ENCODE measurements at places on chromosomes 16 and 17.

DNA sequence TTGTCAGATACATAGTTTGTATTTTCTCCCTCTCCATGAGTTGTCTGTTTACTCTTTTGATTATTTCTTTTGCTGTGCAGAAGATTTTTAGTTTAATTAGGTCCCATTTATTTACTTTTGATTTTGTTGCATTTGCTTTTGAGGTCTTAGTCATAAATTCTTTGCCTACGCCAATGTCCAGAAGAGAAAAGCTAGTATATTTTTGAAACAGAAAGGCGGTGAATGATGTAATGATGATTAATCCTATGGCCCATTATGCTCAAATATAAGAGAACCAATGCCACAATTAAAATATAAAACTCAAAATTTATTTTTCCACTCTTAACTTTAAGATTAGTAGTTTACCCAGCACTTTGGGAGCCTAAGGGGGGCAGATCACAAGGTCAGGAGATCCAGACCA is 59.8 kb upstream of the SMIM36 start:
- DNase-seq = no peak

- no peak for DNase-seq
Measured at GRCh38 chr16:84319146-84319760, 24.6 kb downstream of the WFDC1 start.

DNA sequence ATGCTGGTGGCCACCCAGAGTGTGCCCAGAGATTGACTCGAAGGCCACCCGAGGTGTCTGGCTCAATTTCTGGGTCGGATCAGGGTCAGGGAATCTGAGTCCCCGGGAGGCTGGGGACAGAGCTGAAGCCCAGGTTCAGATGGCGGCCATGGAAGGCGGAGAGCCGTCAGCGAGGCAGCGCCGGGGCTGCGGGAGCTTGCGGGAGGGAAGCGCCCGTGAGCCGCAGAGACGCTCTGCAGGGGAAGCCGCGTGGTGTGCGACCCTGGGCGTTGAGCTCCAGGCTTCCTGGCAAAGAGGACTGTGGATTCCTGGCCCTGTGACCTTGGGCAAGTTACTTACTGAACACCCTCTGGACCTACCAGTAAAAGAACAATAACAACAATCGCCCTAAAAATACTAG is 518 bp upstream of the SPATA22 start:
- no peak for DNase-seq

DNA sequence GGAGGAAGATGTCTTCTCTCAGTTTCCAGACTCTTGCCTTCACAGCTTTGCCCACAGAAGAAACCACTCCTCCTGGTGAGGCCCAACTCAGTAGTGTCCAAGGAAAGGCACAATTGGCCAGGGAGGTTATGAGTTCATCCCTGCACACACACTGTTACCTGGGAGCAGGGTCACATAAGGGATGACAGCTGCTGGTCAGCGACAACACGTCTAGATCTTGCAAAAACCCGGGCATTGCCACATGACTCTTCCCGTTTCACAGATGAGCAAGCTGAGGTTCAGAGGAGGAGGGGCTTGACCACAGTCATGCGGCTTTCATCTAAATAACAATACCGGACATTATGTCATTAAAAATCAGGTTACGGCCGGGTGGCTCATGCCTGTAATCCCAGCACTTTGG is 186.0 kb downstream of the COPRS start:
- DNase-seq = no peak

GRCh38 chr17:70677783-70678647 is 508.7 kb downstream of the KCNJ2 start:
- DNase-seq = no peak

- no peak for DNase-seq
Measured at GRCh38 chr17:50482110-50482509, 3.5 kb downstream of the RSAD1 start.

DNA sequence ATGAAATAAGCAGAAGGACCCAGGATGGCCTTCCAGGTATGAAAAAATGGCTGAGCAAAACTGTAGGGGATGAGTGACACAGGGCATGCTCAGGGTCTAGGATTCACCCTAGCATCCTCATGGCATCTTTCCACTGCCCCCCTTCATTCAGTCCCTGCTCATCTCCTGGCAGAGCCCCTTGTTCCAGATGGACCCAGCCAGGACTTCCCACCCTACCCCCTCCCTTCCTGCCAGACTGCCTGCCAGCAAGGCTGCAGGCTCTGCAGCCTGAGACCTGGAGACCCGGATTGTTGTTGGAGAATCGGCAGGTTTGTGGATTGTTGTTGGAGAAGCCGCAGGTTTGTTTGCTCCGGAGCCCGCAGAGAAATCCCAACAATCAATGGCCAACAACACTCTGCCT is 6.6 kb downstream of the SEZ6 start:
- DNase-seq = no peak

- peak; percentile 54 for DNase-seq
Measured at GRCh38 chr16:80931801-80932707, 74.6 kb downstream of the CMC2 start.

GRCh38 chr17:44971776-44972483 is 3.8 kb upstream of the C1QL1 start:
- no peak for DNase-seq
